HFF-Myc (cell line): ENCODE measurements at places on chromosomes 7 and 10.
A peak's percentile ranks its signal among the peaks of the same experiment; 100 is the strongest.

DNA sequence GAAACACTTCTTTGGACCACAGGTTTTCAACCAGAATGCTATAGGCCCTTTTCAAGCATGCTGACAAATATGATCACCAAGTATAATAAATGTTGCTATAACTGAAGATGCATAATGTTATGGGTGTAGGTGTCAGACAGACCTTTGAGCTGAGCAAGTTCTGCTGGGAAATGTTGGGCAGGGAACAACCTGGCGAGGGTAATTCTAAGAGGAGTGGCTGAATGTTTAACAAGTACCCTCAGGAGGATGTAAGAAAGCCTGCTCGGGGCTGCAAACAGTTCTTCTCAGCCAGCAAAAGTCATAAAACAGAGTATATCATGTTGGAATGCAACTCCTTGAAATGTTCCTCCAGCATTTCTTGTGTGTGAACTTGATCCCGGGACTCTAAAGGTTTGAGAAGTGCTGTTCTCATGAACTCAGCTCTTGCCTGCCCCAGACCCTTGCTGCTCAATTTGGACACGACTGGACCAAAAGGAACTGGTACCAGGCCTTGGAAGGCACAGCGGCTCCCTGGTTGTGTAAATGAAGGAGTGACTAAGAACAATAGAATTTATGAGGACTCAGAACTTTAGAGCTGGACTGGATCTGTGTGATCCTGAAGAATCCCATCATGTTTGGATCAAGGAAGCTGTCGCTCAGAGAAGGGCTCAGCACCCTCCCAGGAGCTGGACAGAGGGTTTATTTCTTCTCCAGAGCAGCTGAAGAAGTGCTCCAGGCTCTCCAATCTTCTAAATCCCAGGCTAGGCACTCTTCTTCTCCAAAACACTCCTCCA lies 143.2 kb upstream of the ANK3 start:
- no peak for DNase-seq

DNA sequence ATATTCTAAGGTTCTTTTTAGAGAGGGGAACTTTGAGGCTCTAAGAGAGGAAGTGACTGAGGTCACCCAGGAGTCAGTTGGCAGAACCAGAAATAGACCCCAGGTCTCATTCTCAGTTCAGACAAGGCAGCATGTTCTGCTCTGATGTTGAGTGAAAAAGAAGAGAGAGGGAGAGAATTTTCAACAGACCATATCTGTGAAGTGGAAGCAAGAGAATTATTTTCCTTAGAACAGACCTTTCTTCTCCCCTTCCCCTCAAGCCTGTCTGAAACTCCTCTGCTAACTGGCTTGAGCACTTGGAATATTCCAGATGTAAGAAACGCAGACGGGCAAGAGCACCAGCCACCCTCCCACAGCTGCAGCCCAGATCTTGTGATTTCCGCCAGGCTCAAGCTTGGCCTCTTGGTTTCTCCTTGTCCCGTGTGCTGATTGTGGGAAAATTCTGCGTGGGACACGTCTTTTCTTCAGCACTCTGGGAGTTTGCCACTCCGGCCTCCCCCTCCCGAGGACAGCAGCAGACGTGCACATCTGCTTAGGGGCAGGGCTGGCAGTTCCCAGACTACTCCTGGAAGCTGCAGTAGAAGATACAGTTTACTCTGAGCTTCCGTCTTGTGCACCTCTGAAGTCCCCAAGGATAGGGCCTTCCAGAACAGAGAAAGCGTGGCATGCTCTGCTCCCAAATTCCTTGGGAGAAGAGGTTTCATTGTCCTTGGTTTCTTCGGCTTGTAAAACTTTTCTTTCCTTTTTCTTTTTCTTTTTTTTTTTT lies 22.7 kb upstream of the IKZF1 start:
- no peak for DNase-seq

- no peak for DNase-seq
These were observed at the start of gene YWHAG for GRCh38 chr7:76358481-76359110. TSS of gene YWHAG (minus strand) at chr7:76358991. CDS start at chr7:76358808, 183 bp downstream.

- DNase-seq, result no peak
These were observed 206.3 kb upstream of the FZD8 start for GRCh38 chr10:35848412-35848811.

GRCh38 chr7:150973571-150974451 lies 4.3 kb downstream of the KCNH2 start:
- DNase-seq, result no peak

GRCh38 chr7:101537935-101538595 lies 91.0 kb downstream of the MYL10 start:
- DNase-seq, result no peak

- no peak for DNase-seq
These were observed 41.0 kb downstream of the OR13A1 start for GRCh38 chr10:45274364-45274763.

GRCh38 chr7:69597278-69598076 lies 798 bp upstream of the AUTS2 start:
- DNase-seq, result no peak

DNA sequence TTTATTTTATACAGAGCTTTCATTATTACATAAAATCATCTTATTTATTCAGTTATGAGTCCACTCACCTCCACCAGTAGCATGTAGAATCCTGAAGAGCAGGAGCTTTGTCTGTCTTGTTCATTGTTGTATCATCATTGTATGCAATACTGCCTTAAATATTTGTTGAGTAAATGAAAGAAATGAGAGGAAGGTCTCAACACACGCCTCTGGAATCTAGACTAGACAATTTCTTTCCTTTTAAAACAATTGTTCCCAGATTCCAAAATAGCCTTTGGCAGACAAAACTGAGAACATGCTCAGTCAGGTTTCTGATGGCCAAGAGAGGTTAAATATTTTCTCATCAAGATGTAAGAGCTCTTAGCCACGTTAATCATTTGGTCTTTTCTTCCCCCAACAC lies 173.1 kb upstream of the AGR3 start:
- no peak for DNase-seq

- peak; percentile 24 for DNase-seq
These were observed 505.6 kb downstream of the HTR7 start for GRCh38 chr10:90352288-90352687.

DNA sequence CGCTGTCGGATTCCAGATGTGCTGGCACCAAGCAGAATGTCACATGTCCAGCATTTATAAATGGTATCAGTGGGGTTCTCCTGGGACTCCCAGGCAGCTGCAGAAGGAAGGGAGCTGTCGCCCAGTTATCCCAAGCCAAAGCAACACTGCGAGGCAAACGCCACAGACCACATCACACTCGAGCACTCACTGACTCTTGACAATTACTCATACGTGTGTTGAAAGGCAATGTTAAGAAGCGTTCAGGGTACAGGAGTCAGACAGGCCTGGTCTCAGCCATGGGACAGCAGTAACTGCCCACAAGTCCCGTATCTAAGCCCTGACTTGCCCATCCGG lies 113.4 kb downstream of the DIP2C start:
- DNase-seq, result no peak

- peak; percentile 9 for DNase-seq
These were observed 9.2 kb upstream of the PWWP2B start for GRCh38 chr10:132387764-132388210.

GRCh38 chr7:108083980-108084379 lies 46.2 kb downstream of the LAMB4 start:
- no peak for DNase-seq

GRCh38 chr7:9175871-9176270 lies 742.5 kb downstream of the NXPH1 start:
- DNase-seq, result no peak

DNA sequence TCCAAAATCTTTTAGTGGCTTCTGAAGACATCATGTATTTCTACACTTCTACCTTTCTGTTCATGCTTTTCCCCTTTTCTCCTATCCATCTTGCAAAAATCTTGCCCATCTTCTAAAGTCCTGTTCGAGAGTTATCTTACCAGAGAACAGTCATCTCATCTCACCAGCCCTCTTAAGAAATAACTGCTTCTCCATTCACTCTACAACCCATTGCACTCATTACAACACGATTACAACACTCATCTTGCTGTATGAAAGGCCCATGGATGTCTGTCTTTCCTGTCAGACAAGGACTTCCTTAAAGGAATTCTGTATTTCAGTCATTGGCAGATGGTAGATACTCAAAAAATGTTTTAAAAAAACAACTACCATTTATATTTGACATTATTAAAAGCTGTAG lies 30.8 kb downstream of the ZNF438 start:
- DNase-seq, result no peak

GRCh38 chr7:87032604-87033339 lies 26.7 kb downstream of the ELAPOR2 start:
- DNase-seq, result no peak

DNA sequence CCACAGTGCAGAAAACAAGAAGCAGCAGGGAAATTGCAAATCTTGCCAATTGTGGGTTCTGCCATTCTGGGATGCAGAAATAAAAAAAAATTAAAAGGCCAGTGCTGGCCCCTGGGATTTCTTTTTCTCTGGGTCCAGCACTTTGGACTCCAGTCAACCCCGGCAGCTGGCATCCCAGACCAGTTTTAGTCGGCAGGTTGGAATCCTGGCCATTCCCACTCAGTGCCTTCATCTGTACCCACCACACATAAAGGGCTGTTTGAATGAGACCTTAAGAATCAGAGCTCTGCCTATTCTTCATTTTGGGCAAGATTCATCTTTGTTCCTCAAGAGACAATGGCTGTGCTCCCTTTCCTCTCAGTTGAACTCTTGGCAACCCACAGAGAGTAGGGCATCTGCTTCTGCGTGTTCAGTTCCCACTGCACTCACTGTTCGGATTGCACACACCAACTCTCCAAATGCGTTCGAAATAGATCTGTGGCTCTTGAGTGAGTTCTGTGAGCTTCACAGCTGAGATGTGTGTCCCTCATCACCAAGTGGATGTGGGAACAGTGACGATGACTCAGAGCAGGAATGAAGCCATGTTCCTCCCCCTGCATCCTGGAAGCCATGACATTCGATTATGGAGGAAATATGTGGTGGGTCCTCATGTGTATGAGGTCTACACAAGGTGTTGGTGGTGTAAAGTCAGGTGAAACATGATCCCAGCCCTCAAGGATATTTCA lies 63.0 kb upstream of the EGFR start:
- DNase-seq, result no peak

GRCh38 chr10:132363921-132364593 lies 32.1 kb downstream of the LRRC27 start:
- DNase-seq, result no peak
